HCEC 1CT (cell line): ENCODE measurements at places on chromosomes 5 and 9.

DNA sequence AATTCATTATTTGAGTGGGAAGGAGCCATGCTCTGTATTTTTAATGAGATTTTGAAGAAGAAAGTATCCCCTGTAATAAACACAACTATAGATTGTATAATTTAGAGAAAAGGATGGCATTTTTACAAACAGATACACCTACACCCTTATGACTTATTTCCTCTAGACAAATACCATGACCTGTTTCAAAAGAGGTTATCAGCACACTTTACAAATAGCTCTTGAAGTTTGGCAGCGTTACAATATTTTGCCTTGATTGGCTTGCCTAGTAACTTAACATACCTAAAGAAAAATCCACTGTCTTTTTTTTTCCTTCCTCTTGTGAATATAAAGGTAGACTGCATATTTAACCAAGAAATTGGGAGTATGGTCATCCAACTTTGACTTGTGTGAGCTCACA lies 28.5 kb upstream of the CETN3 start:
- no peak for DNase-seq

- no peak for DNase-seq
These were observed 270.2 kb downstream of the FSTL4 start for GRCh38 chr5:133341915-133342710.

DNA sequence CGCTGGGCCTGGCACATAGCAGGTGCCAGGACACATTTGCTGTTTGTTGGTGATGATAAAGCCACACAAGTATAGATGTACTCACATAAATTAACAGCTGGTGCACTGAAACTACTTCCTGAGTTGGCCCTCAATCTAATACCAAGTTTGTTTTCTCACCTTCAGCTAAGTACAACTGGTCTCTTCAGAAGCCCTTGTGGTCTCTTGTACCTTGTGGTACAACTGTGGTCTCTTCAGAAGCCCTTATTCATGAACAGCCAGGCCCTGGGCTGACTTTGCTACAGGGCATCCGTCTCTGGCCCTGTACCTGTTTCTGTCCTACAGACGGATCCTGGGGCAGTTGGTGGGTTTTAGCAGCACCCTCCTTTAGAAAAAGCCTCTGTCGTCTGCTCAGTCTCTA lies 81.5 kb downstream of the DAB2IP start:
- DNase-seq = no peak

DNA sequence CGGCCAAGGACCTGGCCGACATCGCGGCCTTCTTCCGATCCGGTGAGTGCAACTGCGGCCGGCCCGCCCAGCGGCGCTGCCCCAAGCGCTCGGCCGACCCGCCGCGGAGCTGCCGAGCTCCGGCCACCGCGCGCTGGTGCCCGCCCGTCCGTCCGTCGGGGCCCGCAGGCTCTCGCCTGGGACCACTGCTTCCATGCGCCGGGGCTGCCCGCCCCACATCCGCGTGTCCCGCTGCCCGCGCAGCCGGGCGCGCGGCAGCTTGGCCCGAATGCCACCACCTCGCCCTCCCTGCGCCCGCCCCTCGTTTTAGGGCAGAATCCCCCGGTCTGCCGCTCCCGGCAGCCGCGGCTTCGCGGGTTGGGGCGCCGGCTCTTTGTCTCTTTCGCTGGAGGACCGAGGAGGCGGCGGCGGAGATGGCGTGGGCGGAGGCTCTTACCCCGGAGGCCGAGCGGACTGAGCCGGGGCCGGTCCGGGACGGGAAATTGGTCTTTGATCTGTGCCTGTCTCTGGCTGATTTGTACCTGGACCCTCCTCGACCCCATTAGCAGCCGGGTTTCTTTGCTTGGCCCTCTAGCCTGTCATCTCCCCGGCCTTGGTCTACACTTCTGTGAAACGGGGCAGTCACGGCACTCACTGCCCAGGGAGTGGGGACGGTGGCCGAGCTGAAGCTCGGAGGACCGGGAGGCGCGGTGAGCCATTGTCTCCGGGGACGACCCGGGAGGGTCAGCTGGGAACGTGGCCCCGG lies 871 bp downstream of the TRIO start:
- no peak for DNase-seq

- DNase-seq = no peak
These were observed 15.2 kb upstream of the SPATA9 start for GRCh38 chr5:95697781-95698681.

GRCh38 chr5:178238711-178239592 lies 6.3 kb upstream of the PHYKPL start:
- DNase-seq = no peak

DNA sequence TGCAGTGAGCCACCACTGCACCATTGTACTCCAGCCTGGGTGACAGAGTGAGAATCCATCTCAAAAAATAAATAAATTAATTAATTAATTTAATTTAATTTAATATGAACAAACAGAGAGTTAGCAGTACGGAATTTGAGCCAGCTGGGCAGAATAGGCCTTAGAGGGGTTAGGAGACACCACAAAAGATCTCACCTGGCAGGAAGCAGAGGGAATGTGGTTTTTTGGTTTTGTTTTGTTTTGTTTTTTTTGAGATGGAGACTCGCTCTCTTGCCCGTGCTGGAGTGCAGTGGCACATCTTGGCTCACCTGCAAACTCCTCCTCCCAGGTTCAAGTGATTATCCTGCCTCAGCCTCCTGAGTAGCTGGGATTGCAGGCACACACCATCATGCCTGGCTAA lies 31.8 kb upstream of the PWWP2A start:
- DNase-seq = no peak

DNA sequence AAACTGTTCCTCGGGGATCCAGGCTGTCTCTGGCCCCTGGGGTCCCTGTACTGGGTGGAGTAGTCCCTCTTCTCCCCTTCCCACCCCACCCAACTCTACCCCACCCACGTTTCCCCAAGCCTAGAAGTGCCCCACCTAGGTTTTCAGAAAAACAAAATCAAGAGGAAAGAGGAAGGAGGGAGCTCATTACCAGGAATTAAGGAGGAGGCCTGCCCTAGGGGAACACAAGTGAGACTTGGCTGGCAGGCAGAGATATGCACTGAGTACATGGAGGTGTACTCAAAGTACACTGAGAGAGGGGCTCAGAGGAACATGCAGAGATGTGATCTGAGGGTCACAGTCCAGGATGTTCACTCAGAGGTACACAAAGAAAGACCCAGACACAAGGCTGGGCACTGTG lies 10.2 kb downstream of the AQP3 start:
- no peak for DNase-seq

DNA sequence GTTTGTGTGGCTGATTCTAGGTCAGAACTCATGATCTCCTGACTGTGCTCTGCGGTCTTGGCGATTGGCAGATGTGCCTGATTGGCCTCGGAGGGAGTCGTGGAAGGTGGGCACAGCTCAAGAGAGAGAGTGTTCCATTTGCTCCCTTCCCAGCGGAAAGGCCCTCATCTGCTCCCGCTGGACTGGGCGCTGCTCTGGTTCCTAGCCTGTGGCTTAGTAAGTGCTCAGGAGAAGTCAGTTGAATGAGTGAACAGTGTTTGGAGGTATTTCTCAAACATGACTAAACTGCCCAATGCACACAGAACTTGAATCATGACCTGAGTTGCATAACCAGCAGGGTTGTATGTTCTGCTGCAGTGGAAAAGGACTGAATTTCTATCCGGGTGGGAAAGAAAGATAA lies 120.2 kb upstream of the PITX1 start:
- peak; percentile 79 for DNase-seq
